WTC11 (cell line): ENCODE measurements at places on chromosomes 3 and 15.

DNA sequence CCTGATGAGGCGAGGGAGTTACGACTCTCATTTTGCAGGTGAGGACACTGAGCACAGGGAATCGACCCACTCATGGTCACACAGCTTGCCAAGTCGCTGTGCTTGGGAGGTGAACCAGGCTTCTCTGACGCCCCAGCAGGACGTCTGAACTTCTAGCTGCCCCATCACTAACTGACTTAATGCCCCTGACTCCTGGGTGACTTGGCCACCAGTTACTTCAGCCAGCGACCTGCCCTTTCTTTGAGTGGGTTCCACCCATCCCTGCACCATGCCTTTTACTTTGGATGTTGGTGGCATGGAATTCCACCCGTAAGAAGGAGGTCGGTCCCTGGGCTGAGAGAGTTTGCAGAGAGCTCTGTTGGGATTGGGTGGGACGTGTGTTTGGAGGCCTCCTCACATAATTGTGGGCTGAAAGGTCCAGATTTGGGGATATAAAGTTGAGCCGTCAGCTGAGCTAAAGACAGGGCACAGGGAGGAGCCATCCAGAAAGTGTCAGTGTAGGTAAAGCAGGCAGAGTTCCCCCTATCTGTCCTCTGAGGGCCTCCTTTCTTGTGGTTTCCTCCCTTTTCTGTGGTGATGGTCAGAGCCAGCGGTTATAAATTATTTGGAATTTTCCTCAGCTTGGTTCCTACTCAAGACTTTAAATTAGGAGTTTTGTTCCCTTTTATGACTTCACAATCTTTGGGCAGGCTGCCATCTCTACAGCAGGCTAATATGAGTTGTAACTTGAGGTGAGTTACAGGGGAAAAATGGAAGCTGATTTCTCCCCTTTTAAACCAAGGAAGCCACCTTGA lies 55.0 kb downstream of the FLNB start:
- H3K4me3 ChIP-seq: no peak overlapping the region
- peaks cover 79% of the 10 kb centered on the region for H3K4me1 ChIP-seq
- no peak for DNase-seq

DNA sequence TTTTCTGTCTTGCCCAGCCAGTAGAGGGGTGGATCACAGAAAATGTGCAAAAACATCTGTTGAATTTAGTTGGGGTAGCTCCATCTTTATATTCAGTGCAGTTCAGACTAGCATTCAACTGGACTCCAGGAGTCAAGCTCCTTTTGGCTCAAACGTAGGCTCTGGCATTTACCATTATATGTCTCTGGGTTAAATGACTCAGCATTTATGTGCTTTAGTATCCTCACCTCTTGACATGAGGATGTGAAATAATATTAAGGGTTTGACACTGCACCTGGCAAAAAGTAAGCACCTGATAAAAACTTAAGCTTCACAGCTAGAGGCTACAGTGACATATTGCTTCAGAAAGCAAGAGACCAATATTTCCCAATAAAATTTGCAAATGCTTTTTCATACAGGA lies 14.8 kb downstream of the PRC1 start:
- H3K4me1 ChIP-seq: no peaks in the 10 kb centered on the region
- H3K27ac ChIP-seq: no peak overlapping the region
- DNase-seq: no peak
- H3K4me3 ChIP-seq: no peak overlapping the region

DNA sequence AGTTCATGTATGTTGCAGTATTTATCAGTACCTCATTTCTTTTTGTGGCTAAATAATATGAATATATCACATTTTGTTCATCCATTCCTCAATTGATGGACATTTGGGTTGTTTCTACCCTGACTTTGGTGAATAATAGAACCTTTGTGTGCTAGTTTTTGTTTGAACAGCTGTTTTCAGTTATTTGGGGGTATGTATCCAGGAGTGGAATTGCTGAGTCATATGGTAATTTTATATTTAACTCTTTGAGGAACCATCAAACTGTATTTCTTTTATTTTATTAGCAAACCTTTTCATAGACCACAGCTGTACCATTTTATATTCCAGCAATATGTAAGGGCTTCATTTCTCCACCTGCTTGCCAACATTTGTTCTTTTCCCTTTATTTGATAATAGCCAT lies 38.4 kb upstream of the RBM5 start:
- no peaks in the 10 kb centered on the region for H3K4me1 ChIP-seq
- H3K27me3 ChIP-seq: no peaks in the 10 kb centered on the region
- no peak overlapping the region for H3K4me3 ChIP-seq
- peaks cover 37% of the 10 kb centered on the region for H3K36me3 ChIP-seq
- no peak overlapping the region for H3K27ac ChIP-seq
- DNase-seq: no peak

- H3K27me3 ChIP-seq: 0 out of 2 replicates have a peak, but pooled peaks cover 3% of the 10 kb centered on the region
- H3K4me3 ChIP-seq: no peak overlapping the region
- no peak for DNase-seq
- H3K36me3 ChIP-seq: peaks cover 25% of the 10 kb centered on the region
- H3K27ac ChIP-seq: no peak overlapping the region
- H3K4me1 ChIP-seq: no peaks in the 10 kb centered on the region
Observed at GRCh38 chr3:17592956-17593355, 149.5 kb downstream of the TBC1D5 start.

DNA sequence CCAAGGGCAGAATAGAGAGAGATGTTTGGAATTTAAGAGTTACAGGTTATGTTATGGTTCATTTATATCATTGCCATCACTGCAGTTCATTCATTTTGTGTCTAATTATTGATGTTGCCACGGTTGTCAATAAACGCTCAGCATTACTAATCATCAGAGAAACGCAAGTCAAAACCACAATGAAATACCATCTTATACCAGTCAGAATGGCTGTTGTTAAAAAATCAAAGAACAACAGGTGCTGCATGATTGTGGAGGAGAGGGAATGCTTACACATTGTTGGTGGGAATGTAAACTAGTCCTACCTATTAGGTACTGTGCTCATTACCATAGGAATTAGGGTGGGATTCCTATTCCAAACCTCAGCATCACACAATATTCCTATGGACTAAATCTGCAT lies 350.5 kb downstream of the TIGIT start:
- H3K27ac ChIP-seq: no peak overlapping the region
- H3K27me3 ChIP-seq: no peaks in the 10 kb centered on the region
- no peak for DNase-seq
- H3K4me1 ChIP-seq: peaks cover 16% of the 10 kb centered on the region

DNA sequence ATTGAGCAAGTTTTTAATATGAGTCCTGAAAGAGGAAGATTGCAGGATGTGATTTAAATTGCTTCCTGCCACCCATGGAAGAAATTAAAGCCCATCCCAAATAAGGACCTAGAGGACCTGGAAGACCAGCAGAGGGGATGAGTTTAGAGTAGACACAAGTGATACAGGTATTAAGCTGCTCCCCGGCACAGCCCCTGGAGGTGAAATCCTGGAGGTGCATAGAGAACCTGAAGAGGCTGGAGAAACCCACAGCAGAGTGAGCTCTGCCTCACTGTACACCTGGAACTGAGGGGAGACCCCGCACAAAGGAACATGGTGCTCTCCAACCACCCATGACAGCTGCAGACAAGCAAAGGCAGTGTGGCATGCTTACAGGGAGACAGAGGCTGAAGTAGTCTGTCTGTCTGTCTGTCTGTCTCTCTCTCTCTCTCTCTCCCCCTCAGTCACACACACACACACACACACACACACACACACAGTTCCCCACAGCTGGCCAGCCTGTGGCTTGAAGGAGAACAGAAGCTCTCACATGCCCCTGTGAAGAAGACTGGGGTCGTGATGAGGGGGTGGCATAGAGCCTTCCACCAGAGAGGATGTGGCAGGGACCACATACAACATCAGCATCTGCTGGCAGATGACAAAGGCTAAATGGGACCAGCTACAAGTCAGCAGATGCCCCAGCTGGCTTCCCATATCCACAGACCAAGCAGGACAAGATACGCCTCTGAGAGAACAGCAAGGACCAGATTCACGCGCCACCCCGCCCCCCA lies 38.1 kb downstream of the FSIP1 start:
- H3K36me3 ChIP-seq: no peaks in the 10 kb centered on the region
- no peak overlapping the region for H3K27ac ChIP-seq
- peak; percentile 19 for DNase-seq

GRCh38 chr15:62858343-62858742 lies 184.2 kb upstream of the TPM1 start:
- H3K27me3 ChIP-seq: no peaks in the 10 kb centered on the region
- peaks cover 8% of the 10 kb centered on the region for H3K36me3 ChIP-seq
- peaks cover 18% of the 10 kb centered on the region for H3K4me1 ChIP-seq
- no peak for DNase-seq
- H3K27ac ChIP-seq: no peak overlapping the region

DNA sequence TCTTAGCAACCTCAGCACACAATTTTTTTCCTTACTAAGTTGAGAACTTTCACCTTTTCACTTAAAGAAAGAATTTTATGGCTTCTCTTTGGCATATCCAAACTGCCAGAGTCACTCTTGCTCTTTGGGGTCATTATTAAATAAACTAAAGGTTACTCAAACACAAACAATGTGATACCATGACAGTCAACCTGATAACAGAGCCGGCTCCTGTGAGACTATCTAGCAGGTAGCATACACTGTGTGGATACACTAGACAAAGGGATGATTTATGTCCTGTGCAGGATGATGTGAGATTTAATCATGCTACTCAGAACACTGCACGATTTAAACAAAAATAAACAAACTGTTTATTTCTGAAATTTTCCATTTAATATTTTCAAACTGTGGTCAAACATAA lies 35.6 kb downstream of the LRRFIP2 start:
- no peaks in the 10 kb centered on the region for H3K4me1 ChIP-seq
- peaks cover 8% of the 10 kb centered on the region for H3K36me3 ChIP-seq
- H3K27ac ChIP-seq: no peak overlapping the region
- H3K27me3 ChIP-seq: no peaks in the 10 kb centered on the region

DNA sequence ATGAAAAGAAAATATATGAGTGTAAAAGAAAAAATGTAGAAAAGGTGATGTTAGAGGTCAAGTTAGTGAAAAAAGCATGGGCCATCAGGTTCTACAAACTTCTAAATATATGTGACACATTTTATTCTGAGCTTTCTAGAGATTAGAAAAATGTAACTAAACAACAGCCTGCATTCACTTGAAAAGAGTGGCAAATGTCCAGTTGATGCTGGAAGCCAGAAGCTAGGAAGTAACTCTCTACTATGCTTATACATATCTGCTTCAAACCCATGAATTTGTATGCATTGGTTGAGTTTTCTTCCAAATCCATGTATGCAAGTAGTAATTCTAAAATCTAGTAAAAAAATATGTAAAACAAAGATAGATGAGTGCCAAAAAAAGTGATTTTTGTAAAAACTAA lies 123.5 kb downstream of the TGFBR2 start:
- no peaks in the 10 kb centered on the region for H3K27me3 ChIP-seq
- no peak overlapping the region for H3K4me3 ChIP-seq
- no peak overlapping the region for H3K27ac ChIP-seq
- DNase-seq: no peak

DNA sequence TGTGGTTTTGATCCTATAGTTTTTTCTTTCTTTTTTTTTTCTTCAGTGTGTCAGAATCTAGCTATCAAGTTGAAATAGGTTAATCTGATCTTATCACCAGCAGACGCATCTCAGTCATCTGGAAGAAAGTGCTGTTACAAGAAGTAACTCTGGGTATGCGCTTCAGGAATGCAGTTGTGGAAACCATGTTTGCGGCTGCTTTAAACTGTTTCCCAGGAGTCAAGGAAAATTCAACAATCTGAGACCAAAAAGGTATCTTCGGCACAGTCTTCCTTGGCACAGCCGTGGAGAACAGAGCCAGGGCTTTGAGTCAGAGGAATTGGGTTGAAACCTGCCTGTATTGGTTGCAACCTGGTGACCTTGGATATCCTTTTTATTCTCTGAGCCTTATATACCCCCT lies 59.9 kb downstream of the CD47 start:
- no peak overlapping the region for H3K4me3 ChIP-seq
- DNase-seq: no peak
- peaks cover 10% of the 10 kb centered on the region; the same call in 1 of the 2 replicates for H3K36me3 ChIP-seq
- H3K27ac ChIP-seq: no peak overlapping the region
- H3K4me1 ChIP-seq: peaks cover 11% of the 10 kb centered on the region

GRCh38 chr15:92077353-92078085 lies 224.0 kb downstream of the SLCO3A1 start:
- H3K4me3 ChIP-seq: no peak overlapping the region
- H3K36me3 ChIP-seq: no peaks in the 10 kb centered on the region
- H3K27ac ChIP-seq: no peak overlapping the region
- H3K4me1 ChIP-seq: peaks cover 13% of the 10 kb centered on the region
- H3K27me3 ChIP-seq: peaks cover 2% of the 10 kb centered on the region; the same call in 1 of the 2 replicates
- peak; percentile 81 for DNase-seq

DNA sequence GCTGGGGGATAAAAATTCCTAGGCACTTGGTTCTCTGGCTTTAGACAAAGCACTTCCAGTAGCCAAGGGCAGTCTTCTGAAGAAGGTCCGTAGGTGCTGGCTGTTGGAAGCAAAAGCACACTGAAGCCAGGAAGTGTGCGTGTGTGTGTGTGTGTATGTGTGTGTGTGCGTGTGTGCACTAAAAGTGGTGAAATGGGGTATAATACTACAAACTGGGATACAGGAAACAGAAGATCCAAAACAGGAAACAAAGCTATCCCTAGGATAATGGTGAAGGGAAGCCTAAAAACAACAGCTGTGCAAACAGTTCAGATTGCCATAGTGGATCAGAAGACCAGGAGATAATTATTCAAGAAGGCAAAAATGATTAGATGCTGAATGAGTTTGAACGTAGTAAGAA lies 103.4 kb downstream of the IL20RB start:
- peaks cover 22% of the 10 kb centered on the region for H3K4me1 ChIP-seq
- no peak for DNase-seq
- H3K4me3 ChIP-seq: no peak overlapping the region
- peaks cover 6% of the 10 kb centered on the region; the same call in 1 of the 2 replicates for H3K36me3 ChIP-seq
- peaks cover 33% of the 10 kb centered on the region for H3K27me3 ChIP-seq
- H3K27ac ChIP-seq: no peak overlapping the region

GRCh38 chr3:89042236-89042835 lies 65.1 kb upstream of the EPHA3 start:
- H3K27me3 ChIP-seq: no peaks in the 10 kb centered on the region
- peaks cover 30% of the 10 kb centered on the region for H3K4me1 ChIP-seq
- H3K4me3 ChIP-seq: no peak overlapping the region
- DNase-seq: no peak
- H3K27ac ChIP-seq: no peak overlapping the region
- H3K36me3 ChIP-seq: no peaks in the 10 kb centered on the region

DNA sequence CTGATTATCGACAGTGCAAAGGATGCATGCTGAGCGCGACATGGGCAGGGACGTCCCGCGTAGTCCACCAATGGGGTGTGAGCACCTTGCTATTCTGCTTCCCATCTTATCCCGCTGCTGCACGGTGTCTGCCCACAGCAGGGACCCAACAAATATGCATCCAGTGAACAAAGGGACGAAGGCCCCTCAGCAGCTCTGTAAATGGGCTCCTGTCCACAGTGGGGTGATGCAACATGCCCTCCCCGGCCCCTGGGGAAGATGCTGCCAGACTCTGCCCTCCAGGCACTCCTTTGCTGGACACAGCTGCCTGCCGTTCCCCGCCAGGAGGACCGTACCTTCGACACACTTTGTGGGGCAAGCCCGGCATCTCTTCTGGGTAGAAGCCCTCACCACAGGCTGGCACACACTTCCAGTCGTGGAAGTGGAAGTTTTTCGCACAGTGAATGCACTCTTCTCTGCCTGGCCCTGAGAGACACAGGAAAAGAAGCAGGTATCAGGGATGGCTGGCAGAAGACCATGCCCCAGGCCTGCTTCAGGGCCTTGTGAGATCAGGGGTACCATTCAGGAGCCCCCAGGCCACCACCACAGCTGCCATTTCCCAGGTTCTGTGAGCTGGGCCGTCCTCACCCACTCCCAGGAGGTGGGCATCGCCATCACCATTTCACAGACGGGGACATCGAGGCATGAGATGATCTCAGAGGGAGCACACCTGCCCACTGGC lies 18.2 kb upstream of the SNRPA1 start:
- no peaks in the 10 kb centered on the region for H3K36me3 ChIP-seq
- no peak overlapping the region for H3K4me3 ChIP-seq
- DNase-seq: peak; percentile 11
